ENCODE measurements at places on chromosomes 1 and 21.

DNA sequence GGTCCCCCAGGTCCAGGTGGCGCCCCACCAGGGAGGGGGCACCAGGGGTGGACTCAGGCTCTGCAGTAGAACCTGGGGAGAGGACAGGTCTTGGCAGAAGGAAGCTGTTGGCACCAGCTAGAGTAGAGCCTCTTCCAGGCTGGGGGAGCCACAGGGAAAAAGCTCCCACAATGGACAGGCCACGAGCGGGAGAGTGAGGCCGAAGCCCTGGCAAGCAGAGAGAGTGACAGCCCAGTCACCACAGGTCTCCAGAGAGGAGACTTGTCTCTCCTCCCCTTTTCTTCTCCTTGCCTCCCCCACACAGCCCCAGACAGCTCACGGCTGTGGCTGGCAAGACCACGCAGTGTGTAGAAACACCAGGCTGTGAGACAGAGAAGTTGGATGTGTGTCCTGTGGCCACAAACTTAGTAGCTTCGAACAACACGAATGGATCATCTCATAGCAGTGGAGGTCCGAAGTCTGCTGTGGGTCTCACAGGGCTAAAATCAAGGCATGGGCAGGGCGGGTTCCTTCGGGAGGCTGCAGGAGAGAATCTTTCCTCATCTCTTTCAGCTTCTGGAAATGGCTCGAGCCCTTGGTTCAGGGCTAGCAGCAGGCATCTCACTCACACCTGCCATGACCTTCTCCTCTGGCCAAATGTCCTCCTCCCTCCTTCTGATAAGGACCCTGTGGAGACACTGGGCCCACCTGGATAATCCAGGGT is 3.3 kb downstream of the KRTAP12-4 start:
- DNase-seq, result no peak

- DNase-seq, result no peak
Observed at GRCh38 chr1:34529935-34530859, 224.7 kb upstream of the GJB5 start.

DNA sequence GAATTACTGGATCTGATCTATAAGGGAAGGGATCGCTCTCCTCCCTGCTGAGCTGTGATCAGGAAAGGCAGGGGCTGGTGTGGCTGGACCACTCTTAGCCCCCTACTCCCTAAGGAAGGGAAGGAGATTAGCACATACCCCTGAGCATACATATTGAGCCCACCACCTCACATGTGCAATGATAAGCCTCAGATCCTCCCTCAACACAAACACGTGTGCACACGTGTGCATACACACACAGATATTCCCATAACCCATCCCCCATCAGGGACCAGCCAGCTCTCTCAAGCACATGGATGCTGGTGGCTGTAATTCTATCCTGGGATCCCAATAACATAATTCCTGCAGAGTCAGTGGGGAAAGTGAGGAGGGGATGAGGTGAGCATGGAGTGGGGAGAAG is 21.2 kb downstream of the SYT2 start:
- no peak for DNase-seq

DNA sequence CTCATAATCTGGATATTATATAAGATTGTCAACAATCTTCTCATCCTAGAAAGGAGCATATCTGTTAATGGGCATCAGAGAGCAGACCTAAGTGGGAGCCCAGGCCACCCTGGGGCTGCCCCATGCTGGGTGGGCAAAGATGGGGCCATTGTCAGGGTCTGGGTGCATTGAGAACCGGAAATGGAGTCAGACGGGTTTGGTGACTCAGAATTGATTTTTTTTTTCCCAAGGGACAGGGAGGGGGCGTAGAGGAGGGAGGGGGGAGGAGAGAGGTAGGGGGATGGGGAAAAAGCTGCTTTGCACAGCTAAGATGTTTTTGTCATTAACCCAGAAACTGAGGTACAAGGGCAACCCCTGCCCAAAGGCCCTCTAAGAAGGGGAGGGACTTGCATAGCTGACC is 1.3 kb downstream of the ATXN7L2 start:
- no peak for DNase-seq

GRCh38 chr1:244576259-244576892 is 76.5 kb upstream of the DESI2 start:
- no peak for DNase-seq

DNA sequence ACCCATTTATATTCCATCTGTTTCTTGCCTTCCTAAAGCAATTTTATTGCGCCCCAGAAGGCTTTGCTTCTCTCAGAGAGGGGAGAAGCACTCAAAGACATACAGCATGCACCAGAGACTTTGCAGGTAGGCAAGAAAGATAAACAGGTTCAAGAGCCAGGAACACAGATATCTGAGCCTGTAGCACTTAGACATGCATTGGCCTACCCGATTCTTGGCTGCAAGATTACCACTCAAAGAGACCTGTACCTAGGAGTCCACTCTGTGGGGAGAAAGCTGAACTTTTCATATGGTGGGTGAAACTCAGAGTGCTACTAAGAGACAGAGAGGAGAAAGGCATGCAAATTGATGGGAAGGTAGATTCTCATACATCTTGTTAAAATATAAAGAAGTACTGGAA is 609.4 kb upstream of the PKN2 start:
- DNase-seq, result no peak

GRCh38 chr1:22673486-22674409 is 20.7 kb downstream of the C1QB start:
- DNase-seq, result no peak

- no peak for DNase-seq
Observed at GRCh38 chr1:155324717-155325602, 4.3 kb downstream of the RUSC1 start.

DNA sequence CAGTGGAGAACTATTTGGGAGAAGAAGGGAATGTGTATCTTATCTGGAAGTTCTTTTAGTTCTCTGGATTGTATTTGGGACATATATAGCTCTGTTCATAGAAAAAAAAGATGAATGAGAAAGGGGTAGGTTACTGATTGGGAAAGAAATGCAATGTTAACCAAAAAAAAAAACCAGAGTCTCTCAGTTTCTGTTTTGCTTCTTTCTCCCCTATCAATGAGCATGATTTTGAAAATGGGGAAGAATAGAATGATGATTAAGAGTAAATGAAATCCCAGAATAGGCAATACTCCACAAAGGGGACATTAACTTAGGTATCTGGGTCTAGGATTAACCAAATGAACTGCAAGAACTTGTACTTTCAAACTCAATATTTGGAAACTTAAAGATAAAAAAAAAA is 92.9 kb downstream of the RHOU start:
- no peak for DNase-seq

GRCh38 chr1:40877698-40878097 is 15.5 kb upstream of the CITED4 start:
- DNase-seq, result no peak

- no peak for DNase-seq
Observed at GRCh38 chr1:41530411-41530810, 45.9 kb upstream of the EDN2 start.

DNA sequence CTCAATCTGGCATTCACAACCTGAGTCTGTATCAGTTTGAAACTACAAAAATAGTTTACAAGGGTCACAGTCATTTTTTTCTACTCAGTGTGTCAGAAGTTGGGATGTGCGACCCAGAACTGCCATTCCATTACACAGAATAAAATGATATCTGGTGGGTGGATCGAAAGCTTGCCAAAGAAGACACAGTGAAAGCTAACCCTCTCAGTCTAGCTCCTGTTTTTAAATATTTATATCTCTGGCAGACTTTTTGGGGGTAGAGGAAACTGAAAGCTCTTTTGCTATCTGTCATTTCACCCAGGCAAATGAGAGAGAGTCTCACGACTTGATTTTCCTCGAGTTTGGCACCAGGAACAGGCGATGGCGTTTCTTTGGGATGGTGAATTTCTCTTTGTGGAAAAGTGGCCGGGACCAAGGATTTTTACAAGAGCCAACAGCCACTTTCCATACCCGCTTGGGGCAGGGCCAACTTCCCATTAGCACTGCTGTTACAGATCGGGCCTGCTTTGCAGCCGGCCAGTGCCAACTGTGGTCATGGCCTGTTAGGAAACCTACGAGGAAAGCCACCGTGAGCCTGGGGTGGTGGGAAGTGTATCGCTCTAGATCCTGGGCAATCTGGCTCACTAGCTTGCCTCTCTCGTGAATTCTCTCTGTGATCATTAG is 185.5 kb upstream of the NFIA start:
- no peak for DNase-seq

DNA sequence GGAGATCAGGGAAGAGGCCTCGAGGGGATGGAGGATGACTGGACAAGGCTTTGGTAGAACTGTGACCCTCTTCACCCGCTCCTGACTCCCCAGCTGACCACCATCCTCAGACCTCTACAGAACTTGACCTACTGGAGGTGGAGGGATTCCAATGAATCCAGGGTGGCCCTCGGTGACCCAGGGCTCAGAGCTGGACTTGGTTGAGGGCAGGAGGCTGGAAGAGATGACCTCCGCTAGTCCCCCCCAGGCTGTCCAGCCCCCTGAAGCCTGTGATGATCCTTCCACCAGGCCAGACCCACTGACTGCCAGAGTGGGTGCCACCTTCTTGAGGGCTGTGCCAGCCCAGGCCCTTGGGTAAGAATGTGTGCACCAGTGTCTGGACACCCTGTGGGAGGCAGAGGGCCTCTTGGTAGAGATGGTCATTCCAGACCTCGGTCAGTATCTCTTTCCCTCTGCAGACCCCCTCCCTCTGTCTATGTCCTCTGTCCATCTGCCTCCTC is 44.9 kb downstream of the ATP1B1 start:
- no peak for DNase-seq

- DNase-seq, result no peak
Observed at GRCh38 chr1:230260831-230261230, 165.3 kb downstream of the PGBD5 start.

- DNase-seq, result no peak
Observed at GRCh38 chr1:12245733-12246132, 15.9 kb downstream of the VPS13D start.

DNA sequence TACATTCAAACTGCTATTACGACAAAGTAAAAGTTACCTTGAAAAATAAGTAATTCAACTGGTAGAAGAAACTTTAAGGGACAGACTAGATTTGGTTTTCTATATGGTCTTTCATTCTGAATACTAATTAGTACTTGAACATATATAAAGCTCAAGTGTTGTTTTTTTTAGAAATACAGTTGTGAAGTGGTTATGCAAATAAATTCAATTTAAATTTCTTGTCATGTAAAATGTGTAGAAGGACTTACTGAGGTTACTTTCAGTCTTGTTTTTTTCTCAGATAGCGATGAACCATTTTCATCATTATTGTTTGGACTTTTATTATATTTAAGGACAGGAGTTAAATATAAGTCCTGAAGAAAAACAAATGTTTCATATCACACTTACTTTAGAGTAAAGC is 24.4 kb downstream of the HS2ST1 start:
- no peak for DNase-seq

GRCh38 chr1:58304346-58304975 is 242.1 kb downstream of the OMA1 start:
- DNase-seq, result no peak

GRCh38 chr1:81052162-81052561 is 748.6 kb upstream of the ADGRL2 start:
- no peak for DNase-seq

DNA sequence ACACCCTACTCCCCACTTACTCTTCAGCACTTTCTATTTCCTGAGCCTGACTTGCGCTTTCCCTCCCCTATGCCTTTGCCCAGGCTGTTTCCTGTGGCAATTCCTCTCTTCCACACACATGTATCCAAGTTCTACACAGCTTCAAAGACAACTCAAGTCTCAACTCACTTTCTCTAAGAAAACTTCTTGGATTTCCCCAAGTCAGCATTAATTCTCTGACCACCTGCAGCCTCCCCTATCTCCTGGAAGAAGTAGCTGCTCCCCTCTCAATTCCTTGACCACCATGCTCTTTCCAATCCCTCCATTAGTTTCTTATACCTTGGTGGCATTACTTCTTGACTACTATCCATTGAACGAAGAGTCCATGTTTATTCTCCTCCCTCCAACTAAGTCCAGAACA is 42.8 kb downstream of the NMNAT2 start:
- DNase-seq, result no peak

- no peak for DNase-seq
Observed at GRCh38 chr1:10068605-10069294, 36.0 kb downstream of the UBE4B start.

GRCh38 chr1:234613128-234613875 is 3.3 kb upstream of the IRF2BP2 start:
- DNase-seq, result no peak

- DNase-seq, result no peak
Observed at GRCh38 chr1:208300084-208300770, 56.0 kb upstream of the PLXNA2 start.

DNA sequence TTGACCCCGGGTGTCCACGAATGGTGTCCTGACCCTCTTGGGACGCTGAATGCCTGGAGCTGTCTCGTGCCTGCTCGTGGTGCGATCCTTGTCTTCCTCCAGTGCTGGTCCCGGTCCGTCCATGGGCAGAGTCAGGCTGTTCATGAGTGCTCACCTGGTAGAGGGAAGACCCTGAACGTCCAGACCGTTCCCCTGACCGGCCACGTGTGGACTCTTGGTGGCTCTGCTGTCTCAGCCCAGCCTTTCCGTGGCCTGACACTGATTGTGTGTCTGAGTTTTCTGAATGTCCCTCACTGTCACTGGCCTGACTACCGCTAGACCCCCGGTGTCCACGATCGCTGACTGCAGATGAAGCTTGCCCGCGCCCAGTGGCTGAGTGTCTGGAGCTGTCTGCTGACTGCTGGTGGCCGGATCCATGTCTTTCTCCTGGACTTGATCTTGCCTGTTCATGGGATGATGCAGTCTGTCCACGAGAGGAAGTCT is 11.7 kb downstream of the FLG start:
- DNase-seq, result no peak

- DNase-seq, result no peak
Observed at GRCh38 chr1:108862698-108863477, 6.0 kb upstream of the AKNAD1 start.

DNA sequence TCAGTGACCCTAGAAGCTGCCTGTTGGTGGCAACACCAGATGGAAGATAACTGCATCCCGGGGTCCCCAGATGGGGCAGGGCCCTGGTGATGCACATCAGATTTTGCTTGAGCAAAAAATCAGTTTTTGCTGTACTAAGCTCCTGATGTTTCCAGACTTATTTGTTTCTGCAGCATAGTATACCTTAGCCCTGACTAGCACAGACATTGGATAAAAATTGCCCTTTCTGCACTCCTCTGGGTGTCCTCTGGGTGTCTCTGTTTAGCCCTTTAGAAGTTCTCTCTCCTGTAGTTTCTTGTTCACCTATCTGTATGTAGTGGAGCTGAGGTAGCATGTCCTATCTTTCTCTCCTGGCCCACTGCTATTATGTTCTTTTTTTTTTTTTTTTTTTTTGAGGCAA is 30.3 kb upstream of the PLA2G2C start:
- DNase-seq, result no peak

GRCh38 chr1:185561629-185562028 is 172.6 kb upstream of the HMCN1 start:
- no peak for DNase-seq

DNA sequence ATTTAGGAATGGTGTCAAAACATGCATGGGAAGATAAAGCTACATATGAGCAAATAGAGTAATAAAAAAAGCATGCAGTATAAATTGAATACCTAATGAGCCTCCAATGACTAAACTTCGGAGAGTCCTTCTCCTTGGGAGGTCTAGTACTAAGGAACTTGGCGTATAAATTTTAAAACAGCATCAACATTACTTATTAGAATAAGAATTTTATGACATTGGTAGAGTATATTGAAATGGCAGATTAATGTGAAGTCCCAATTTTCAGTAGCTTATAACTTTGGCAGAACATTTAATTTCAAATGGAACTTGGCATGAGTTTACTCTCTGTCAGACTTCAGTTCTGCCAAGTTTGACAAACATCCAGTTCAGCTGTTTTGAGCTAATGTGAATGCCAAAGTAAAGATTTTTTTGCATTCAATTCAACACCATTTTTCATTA is 104.7 kb upstream of the RGS18 start:
- DNase-seq, result no peak

Data from activated CD4-positive, CD25-positive, alpha-beta regulatory T cell (primary cell).